ENCODE measurements at places on chromosomes 16 and 17.

DNA sequence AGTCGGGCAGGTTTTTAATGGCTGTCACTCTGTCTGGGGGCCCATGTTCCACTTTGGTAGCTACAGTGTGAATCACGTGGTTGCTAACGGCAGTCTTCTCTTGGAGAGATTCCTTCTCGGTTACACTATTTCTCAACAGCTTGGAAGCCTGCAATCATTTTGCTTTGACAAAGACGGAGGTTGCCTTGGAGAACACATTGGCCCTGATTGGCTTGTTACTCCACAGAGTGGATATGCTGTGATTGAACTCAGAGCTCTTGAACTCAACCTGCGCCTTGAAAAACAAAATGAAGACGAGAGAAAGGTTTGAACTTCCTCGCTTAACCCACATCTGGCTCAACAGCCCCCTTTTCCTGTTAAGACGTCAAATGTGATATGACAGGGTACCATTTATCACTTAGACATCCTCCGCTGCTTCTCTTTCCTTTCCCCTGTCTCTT, 218.9 kb downstream of the MAF start:
- DNase-seq: no peak

DNA sequence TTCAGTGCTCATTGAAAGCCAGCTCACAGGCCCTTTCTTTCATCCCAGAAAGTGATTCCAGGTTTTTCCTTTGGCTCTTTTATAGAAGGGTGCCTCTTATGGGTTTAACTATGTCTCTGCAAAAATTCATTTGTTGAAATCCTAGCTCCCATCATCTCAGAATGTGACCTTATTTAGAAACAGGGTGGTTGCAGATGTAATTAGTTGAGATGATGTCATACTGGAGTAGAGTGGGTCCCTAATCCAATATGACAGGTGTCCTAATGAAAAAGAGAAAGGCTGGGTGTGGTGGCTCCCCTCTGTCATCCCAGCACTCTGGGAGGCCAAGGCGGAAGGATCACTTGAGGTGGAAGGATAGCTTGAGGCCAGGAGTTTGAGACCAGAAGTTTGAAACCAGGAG, 64.2 kb upstream of the FAM20A start:
- DNase-seq: no peak

- no peak for DNase-seq
Observed at GRCh38 chr17:38447502-38448085, 19.3 kb downstream of the ARHGAP23 start.

GRCh38 chr16:15576960-15577958, 65.7 kb downstream of the MARF1 start:
- no peak for DNase-seq

All from vagina (tissue), 2 donors.